NCI-H1694 treated with DMSO at 0.1 percent for 48 hours (cell line): ENCODE measurements at places on chromosomes 7 and 10.

DNA sequence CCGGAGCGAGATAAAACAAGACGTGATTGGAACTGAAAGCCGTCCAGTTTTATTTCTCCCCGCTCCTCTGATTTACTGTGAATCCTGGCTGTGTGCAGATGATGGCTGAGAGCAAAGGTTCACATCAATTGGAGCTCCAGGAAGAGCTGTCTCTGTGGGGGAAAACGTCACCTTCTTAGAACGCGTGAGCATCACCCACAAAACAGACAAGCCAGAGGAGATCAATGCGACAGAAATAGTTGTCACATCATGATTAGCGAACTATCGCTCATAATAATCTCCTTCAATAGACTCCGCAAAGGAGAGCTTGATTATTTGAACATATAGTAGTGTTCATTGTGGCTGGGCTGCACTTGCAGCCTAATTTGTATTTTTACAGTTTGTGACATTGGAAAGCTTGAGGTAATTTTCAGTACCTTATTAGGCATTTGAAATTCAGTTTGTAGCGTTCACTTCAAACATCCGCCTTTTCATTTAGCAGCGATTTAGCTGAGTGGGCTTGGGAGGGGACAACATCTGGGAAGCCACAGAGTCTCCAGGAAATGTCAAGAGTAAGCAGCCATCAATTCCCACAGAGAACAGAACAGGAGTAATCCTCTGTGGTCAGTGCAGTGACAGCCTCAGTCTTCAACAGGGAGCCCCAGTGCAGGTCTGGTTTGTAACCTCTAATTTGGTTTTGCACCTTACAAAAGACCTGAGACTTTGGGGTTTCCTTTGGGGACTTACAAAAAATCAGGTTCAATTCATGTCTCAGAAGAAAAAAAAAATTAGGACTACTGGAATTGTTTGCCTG, 276.8 kb upstream of the PFKP start:
- DNase-seq: no peak

DNA sequence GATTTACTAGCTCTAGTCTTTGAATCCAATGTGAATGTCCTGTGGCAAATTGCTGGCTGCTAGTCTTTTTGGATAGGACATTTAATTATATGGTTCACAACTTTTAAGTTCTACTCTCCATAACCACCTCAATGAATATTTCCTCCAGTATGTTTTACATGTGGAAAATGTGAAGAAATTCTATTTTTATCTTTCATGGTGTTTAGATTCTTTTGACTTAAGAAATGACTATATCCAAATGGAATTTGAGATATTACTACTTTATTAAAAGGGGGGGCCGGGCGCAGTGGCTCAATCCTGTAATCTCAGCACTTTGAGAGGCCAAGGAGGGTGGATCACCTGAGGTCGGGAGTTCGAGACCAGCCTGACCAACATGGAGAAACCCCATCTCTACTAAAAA, 202.0 kb downstream of the ARL4A start:
- no peak for DNase-seq

DNA sequence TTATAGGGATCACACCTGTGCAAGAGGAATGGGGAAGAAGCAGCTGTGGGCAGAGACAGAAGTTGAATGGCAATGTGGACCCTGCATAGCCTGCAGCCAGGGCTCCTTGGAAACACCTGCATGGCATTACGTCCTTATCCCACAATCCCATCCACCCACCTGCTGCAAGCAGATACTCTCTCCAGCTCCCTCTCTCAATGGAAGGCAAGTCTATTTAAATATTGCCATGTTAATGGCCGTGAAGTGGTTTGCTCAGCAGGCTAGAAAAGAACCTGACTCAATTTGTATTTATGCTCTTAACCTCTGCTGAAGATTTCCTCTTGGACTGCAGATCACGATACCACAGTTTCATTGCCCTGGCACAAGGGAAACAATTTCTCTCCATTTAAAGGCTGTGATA, 417.0 kb downstream of the TYW1 start:
- DNase-seq: no peak

DNA sequence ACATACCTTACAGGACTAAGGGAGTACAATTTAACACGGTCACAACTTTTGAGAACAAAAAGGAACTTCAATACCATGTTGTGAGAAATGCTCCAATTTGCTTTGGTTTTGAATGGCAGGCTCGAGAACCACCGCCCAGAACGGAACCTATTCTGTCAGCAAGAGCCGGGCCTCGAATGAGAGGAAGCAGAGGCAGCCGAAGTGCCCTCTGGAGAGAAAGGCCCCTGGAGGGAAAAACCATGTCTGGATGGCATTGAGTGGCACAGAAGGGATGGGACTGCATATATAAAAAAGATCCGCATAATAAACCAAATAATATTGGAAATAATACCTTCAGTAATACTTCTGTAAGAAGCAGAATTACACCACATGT, 85.6 kb downstream of the CHST15 start:
- no peak for DNase-seq

GRCh38 chr7:74290981-74291441, 1.8 kb downstream of the CLIP2 start:
- no peak for DNase-seq

- DNase-seq: no peak
These were observed 96.9 kb upstream of the RHEB start for GRCh38 chr7:151616443-151617213.

GRCh38 chr10:122461367-122461728, at the start of gene HTRA1:
HTRA1 (plus strand) TSS chr10:122461553; CDS start chr10:122461653, 100 bp downstream.
- no peak for DNase-seq

- DNase-seq: no peak
These were observed 1.6 kb downstream of the DENND11 start for GRCh38 chr7:141700296-141700847.

GRCh38 chr7:102284891-102285539, 1.7 kb upstream of the SH2B2 start:
- DNase-seq: no peak

GRCh38 chr10:452512-453426, 236.7 kb downstream of the DIP2C start:
- no peak for DNase-seq

- DNase-seq: no peak
These were observed 930 bp upstream of the HOXA10 start for GRCh38 chr7:27174874-27175625.

DNA sequence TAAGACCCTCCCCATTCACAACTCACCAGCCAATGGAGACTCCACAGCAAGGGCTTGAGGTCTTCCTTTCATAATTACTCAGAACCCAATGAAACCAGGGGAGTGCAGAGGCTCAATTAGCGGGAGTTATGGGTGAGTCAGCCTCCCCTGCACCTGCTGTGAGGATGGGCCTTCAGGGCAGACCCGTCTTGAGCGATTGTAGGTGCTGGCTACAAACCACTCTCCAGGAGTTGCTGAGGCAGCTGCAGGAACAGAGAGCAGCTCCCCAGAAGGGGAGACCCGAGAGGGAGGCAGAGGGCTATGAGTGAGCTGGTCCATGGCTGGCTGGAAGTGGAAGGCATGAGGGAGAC, 58.5 kb upstream of the SORCS3 start:
- no peak for DNase-seq

DNA sequence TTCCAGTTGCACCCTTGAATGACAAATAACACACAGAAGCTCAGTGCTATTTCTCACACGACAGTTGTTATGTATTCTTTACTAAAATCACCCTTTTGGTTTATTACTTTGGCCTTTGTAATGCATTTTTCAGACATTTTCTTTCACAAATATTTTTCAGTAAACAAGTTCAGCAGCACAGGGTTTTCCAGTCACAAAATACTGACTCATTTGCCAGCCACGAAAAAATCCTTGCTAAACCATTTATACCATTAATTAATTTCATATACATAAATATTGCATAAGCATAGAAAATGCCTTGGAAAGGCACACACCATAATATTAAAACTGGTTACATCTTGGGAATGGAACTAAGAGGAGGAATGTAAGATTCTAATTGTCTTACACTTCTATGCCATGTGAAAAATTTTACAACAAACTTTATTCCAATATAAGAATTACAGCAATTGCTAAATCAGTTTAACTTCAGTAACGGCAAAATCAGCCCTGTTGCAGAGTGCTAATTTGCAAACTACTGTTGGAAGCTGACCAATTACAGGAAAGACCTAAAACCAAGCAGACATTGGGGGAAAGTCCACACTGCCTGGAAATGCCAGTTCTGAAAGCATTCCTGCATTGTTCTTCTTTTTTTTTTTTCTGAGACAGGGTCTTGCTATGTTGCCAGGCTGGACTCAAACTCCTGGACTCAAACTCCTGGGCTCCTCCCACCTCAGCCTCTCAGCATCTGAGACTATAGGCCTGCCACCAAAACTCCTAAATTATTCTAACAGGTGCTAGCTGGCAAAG, 31.6 kb upstream of the PBLD start:
- no peak for DNase-seq

- DNase-seq: no peak
These were observed 121.1 kb downstream of the AOAH start for GRCh38 chr7:36602934-36603887.

DNA sequence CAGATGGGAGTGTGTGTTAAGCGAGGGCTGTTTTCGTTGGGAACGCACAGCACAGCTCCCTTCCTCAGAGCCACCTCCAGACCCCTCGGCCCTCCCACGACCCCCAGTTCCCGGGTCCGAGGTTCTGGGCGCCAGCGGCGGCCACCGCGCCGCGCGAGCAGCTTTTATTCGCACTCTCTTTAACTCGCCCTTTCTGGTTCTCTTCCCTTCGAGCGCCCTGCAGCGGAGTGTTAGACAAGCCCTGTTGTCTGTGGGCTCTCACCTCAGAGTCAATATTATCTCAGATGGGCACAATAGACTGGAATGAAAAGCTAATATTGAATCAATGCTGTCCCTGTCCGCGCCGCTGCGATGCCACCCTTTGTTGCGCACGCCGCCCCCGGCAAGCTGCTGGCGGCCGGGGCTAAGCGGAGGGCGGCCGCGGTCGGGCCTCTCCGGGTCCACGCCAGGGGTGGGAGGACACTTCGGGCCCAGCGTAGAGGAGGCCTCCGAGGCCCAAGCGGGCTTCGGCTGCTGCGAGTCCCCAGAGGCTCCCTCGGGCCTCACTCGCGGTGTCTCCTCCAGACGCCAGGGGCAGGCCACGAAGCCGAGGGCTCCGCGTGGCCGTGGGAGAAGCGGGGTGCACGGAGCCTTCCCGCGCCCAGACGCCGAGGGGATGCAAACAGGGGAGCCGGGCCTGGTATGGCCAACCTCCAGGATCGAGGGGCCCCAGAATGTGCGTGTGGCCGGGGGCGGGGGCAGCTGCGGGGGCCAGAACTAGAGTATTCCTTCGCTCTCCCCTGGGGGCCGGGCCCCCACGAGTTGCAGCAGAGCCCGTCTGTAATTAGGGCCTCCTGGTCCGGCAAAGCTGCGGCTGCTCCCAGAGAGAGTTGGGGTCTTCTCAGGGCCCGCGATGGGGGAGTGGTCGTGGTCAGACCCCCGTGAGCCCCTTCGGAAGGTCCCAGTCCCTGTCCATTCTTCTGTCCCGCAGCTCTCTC, 7.9 kb upstream of the EMX2 start:
- DNase-seq: no peak

- no peak for DNase-seq
These were observed 18.0 kb downstream of the CNNM2 start for GRCh38 chr10:102935939-102936605.

GRCh38 chr7:158573310-158573709, 14.3 kb downstream of the PTPRN2 start:
- no peak for DNase-seq

GRCh38 chr10:73759512-73760115, 15.4 kb downstream of the SEC24C start:
- no peak for DNase-seq

GRCh38 chr7:17584822-17585221, 286.4 kb downstream of the AHR start:
- no peak for DNase-seq

DNA sequence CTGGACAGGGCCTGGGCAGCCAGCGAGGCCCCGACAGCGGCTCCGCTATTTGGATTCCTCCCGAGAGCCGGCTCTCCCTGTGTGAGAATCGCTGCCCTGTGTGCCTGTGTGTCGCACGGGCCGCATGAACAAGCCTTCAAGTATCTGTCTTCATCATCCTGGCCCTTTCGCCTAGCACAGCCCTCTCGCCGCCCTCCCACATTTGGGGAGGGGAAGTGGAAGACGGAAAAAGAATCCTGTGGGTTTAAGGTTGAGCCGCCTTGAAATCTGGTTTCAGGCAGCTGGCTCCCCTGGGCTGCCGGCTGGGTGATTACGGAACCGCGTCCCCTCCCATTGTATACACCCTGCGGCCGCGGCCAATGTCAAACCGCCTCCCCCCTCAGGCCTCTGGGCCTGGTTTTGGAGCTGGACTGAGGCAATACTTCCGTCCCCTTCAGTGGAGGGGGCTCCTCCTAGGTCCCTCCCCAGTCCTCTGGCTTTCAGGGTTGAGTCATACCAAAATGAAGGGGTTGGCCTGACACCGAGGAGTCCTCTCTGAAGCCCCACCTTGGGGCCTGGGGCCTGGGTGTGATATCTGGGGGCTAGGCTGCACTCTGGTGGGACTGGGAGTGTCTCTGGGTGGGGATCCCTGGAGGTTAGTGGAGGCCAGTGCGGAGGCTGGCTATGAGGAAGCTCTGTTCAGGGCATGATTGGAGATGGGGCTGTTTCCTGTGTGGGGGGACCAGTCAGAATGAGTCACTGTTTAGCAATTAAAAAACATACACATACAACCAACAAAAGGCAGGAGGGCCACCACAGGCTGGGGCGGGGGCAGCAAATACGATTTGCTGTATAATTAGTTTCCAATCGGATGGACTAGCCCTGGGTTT, 1.7 kb downstream of the TRIM8 start:
- no peak for DNase-seq

DNA sequence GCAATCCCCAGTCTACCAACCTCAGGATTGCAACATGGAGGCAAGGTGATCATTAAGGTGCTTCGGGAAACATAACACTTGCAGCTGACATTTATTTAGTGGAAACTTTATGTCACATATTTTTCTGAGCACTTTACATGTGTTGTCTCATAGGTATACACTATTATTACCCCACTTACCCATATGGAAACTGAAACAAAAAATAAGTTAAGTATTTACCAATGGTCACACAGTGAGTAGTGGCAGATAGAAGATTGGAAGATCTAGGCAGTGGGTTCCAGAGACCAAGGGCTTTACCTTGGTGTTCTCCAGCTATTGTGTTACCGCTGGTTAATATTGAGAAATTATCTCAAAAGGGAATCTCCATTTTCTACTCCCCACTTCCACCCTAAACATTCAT, 1279.1 kb upstream of the SORCS1 start:
- no peak for DNase-seq

DNA sequence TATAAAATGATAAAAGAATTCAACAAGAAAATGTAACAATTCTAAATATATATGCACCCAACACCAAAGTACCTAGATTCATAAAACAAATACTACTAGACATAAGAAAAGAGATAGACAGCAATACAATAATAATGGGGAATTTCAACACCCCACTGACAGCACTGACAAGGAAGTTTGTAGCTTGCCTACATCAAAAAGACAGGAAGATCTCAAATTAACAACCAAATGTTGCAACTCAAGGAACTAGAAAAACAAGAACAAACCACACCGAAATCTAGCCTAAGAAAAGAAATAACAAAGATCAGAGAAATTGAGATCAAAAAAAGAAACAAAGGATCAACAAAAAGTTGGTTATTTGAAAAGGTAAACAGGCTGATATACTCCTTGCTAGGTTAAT, 36.5 kb upstream of the TNKS2 start:
- no peak for DNase-seq

- DNase-seq: no peak
These were observed 133.6 kb downstream of the GLI3 start for GRCh38 chr7:42103456-42103855.

GRCh38 chr10:103265717-103266329, 11.1 kb upstream of the INA start:
- DNase-seq: no peak
